ENCODE measurements at places on chromosomes 3 and 15.

DNA sequence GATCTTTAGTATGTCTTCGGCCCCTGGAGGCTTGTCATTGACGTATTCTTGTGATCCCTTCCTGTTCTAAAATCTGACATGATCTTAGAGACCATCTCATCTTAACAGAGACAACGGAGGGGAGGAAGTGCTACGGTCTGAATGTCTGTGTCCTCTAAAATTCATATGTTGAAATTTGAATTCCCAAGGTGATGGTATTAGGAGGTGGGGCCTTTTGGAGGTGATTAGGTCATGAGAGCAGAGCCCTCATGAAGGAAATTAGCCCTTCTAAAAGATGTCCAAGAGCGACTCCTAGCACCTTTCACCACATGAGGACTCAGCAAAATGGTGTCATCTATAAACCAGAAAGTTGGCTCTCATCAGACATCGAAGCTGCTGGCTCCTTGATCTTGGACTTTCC lies 233.2 kb upstream of the CMC1 start:
- no peak for DNase-seq

DNA sequence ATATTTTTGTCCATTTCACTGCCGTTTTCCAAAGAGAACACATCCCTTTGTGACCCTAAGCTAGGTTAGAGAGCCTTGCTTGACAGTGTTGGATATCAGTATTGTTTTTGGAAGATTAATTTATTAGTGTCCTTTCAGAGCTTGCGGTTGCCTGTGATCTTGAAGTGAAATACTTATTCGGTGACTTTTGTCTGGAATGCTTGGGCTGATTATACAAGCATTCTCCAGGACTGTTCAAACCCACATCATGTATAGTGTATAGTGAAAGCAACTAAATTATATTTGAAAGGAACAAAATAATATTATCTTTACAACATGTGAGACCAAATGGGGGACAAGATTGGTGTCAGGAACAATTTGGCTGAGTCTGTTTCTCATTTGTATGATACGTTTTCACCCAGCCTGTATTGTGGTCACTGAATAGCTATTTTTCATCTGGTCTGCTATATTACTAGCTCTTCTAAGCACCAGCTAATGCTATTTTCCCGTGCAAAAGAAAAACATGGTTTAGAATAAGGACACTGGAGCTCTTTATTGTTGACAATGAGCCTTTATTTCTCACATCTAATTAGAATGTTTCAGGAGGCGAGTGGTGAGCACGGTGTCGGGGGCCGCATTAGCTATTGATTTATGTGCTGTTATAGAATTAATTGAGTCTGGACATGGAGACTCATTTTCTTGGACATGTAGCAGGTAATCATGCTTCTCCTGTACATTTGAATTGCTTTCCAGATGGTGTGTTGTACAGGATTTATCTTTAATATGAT lies 158.1 kb downstream of the APBA2 start:
- DNase-seq, result no peak

- no peak for DNase-seq
These were observed 12.6 kb upstream of the COL8A1 start for GRCh38 chr3:99625643-99626416.

- DNase-seq, result no peak
These were observed 162.2 kb downstream of the LPP start for GRCh38 chr3:188316021-188316722.

- DNase-seq, result no peak
These were observed 3.4 kb downstream of the PP2D1 start for GRCh38 chr3:20008646-20009045.

GRCh38 chr3:76920511-76920910 lies 119.4 kb upstream of the ROBO2 start:
- no peak for DNase-seq

- DNase-seq, result no peak
These were observed 1297.9 kb downstream of the ROBO2 start for GRCh38 chr3:78337801-78338211.

DNA sequence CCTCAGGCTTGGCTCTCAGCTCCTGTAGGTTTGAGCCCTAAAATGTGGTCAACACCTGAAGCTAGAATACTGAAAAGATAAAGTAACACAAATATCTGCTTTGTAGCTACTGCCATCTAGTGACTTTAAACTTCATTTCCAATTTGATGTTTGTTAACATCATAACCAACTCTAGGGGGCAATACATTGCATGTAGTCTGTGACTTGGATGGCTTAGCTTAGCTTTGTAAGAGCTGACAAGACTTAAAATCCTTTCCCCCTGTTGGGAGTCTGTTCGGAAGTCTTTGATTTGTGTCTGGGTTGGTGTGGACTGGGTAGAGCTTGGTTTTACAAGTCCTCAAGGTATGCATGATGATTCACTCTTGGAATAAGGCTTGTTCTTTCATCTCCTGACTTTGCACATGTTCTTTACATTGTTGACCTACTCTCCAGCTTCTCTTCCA lies 51.7 kb downstream of the SCN11A start:
- peak; percentile 4 for DNase-seq

DNA sequence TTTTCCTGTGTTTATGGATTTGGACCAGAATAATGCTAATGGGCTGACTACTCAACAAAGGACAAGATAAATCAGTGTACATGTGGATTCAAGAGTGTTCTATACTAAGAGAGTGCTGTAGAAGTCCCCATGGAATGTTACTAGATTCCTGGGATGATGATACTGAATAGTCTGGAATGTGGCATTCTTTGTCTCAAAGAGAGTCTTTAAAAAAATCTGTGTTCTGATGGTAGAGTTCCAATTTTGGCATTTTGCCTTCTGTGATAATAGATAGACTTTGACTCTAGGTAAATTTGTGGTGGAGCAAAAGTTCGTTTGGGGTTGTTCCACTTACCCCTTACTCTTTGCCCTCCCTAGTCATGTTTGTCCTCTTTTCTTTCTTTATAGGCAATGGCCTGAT lies 43.7 kb downstream of the NMD3 start:
- DNase-seq, result no peak

DNA sequence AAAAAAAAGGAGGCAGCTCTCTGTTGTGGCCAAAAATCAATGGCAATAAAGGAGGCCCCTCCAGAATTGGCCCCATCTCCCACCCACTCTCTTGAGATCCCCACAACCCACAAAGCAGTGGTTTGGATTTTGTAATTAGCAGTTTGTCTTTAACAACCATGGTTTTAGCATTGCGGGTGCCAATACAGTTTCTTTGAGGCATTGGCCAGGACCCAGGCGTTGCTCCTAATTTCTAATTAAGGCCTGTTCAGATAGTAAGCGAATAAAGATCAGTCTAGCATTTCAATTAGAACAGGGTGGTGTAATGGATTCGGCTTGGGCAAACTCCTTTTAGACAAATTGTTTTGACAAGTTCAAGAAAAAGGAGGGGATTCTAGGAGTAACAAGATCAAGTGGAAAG lies 23.6 kb upstream of the UACA start:
- no peak for DNase-seq

DNA sequence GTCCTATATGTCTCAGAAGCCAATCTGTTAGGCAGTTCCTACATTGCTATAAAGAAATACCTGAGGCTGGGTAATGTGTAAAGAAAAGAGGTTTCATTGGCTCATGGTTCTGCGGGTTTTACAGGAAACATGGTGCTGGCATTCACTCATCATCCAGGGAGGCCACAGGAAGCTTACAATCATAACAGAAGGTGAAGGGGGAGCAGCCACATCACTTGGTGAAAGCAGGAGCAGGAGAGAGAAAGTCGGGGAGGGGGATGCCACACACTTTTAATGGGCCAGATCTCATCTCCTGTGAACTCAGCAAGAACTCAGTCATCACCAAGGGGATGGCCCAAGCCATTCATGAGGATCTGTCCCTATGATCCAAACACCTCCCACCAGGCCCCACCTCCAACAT lies 9.1 kb downstream of the SLC49A4 start:
- no peak for DNase-seq

DNA sequence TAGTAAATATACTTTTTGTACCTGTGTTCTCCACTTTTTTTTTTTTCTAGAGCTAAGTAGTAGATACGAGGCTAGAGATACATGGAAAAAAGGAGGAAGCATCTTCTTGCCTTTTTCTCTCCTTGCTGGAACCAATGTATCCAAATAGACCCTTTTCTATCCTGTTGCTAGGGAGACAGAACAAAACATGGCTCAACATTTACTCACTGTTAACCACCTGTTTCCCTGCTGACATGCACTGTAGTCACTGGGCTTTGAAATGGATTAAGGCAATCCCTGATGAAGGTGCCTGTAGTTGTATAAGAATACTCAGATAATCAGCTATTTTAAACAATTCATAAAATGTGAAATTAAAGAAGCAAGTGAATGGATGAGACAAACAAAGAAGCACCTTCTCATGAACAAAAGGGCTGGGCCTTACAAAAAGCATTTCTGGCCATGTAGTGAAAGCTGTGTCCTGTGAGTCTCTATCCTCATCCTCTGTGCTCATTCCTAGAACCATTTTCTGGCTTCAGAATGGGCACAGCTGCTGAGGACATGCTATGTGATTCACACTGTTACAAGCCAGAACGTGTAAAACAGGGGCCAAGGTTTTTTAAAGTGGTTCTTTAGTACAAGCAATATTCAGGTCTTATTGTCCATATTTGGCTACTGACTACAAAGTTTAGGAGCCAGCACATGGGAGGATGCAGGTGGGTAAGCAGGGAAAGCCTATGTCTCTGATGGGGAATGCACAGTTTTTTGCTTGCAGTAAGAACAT lies 100.4 kb upstream of the NDN start:
- DNase-seq, result peak; percentile 62

DNA sequence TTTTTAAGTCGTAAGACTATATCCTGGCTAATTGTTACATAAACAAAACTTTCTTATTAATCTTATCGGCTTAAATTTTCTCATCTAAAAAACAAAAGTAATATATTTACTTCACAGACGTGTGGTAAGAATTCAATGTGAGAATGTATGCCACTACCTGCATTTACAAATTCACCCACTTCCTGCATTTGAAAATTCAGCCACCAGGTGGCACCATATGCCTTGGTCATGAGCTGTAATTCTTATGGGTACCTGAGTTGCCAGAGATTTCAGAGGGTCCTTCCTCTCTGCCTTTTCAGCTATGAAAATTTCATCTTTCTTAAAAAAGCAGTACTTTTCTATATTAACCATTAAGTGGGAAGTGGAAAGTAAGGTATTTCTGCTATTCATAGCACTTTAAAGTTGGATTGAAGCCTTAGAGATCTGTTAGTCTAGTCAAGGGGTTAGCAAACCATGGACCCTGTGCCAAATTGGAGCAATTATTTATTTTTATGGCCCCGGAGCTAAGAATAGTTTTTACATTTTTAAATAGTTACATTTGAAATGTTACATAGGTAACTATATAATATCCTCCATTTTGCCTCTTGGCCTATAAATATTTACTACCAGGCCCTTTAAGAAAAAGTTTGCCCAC lies 127.8 kb downstream of the HCN4 start:
- DNase-seq, result peak; percentile 53

DNA sequence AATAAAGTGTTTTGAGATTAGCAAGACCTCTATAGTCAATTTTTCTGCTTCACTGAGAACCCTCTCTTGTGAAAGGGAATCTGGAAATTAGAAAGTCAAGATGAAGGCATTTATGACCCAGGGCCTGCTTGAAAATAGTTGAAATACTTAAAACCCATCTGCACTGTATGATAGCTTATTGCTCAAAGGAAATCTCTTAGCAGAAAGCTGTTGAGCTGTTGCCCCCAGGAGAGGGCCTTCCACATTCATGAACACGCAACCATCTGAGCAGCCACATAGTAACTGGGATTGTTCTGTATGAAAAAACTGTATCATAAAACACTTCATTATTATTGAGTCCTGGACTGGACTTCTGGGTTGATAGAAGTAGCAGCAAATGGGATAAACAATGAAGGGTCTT lies 106.4 kb upstream of the PTX3 start:
- no peak for DNase-seq

GRCh38 chr3:188299708-188300107 lies 145.8 kb downstream of the LPP start:
- no peak for DNase-seq

- DNase-seq, result no peak
These were observed 34.5 kb upstream of the ERC2 start for GRCh38 chr3:56502738-56503137.

- DNase-seq, result peak; percentile 23
These were observed 59.9 kb downstream of the SUCNR1 start for GRCh38 chr3:151933234-151933853.

DNA sequence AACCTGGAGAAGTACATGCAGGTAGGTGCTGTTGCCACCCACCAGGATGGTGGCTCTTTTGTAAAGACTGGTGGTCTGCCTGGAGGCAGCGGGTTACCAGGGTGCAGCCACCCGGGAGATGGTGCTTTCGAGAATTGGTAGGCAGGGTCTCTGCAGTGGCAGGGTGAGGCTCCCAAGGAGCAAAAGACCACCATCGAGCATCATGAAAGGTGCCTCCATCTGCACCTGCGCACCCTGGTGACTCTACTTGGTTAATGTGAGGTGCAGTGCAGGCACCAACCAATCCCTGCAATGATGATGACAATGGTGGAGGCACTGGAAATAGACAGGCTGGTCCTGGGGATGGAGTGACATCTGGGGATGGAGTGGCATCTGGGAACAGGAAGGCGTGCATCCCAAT lies 236.7 kb downstream of the ADAMTS17 start:
- DNase-seq, result no peak

- no peak for DNase-seq
These were observed 74.7 kb upstream of the ROBO2 start for GRCh38 chr3:76965122-76965725.

- DNase-seq, result no peak
These were observed 186.9 kb downstream of the FAM43A start for GRCh38 chr3:194872669-194872977.

GRCh38 chr3:72505539-72506405 lies 342.5 kb downstream of the SHQ1 start:
- no peak for DNase-seq

- peak; percentile 52 for DNase-seq
These were observed 69.4 kb upstream of the FOXP1 start for GRCh38 chr3:71652781-71653413.

DNA sequence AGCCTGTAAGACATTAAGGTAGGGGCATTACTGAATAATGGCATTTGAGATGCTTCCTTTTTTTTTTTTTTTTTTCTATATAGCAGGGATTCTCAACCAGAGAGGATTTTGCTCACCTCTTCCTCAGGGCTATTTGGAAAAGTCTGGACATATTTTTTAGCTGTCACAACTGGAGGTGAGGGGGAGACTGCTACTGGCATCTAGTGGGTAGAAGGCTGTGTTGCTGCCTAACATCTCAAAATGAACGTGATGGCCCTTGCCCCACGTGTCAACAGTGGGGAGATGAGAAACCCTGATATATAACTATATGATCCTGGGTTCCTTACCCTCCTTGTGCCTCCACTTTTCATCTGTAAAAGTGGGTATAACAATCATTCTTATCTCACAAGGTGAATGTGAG lies 71.9 kb downstream of the CADPS start:
- no peak for DNase-seq

DNA sequence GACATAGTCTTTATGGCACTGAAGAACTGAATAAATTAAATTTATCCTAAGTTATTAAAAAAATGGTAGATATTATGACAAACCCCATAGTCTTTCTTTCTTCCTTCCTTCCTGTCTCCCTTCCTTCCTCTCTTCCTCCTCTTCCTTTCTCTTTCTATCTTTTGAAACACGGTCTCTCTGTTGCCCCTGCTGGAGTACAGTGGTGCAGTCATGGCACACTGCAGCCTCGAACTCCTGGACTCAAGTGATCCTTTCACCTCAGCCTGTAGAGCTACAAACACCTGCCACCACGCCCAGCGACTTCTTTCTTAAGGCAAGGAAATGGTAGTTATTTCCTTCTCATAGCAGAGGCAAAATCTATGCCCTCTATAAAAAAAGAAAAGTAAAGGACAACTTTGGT lies 354.6 kb downstream of the GAP43 start:
- no peak for DNase-seq

GRCh38 chr3:181616088-181617070 lies 95.3 kb upstream of the SOX2 start:
- no peak for DNase-seq

- DNase-seq, result no peak
These were observed 66.1 kb upstream of the RORA start for GRCh38 chr15:61295239-61295638.

Measured in hindlimb muscle (tissue), 1 donor.